Type B pancreatic cell (in vitro differentiated cells): ENCODE measurements at places on chromosomes 12 and 14.

DNA sequence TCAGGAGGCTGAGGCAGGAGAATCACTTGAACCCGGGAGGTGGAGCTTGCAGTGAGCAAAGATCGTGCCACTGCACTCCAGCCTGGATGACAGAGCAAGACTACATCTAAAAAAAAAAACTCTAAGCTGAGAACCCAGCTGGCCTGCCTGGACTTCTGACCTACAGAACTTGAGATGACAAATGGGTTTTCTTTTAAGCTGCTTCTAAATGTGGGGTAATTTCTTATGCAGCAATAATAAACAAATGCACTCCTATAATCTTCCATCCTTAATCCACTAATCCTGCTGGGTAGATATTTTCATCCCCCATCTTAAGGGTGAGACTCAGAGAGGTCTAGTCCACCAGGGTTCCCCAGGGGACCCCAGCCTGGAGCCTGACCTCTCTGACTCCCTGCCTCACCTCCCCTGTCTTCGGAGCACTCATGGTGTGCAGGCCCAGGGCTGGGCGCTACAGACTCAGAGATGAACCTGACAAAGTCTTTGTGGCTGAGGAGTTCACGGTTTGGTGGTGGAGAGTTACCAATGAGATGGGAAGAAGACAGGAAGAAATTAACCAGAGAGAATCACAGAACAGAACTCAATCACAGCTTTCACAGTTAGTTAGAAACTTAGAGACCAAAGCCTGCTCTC lies 39.7 kb upstream of the BDKRB2 start:
- DNase-seq = no peak

GRCh38 chr14:89736881-89737280 lies 217.6 kb downstream of the EFCAB11 start:
- DNase-seq = no peak

GRCh38 chr14:71463807-71464206 lies 468.4 kb upstream of the RGS6 start:
- DNase-seq = no peak

GRCh38 chr12:22047494-22047893 lies 1.5 kb downstream of the CMAS start:
- no peak for DNase-seq

DNA sequence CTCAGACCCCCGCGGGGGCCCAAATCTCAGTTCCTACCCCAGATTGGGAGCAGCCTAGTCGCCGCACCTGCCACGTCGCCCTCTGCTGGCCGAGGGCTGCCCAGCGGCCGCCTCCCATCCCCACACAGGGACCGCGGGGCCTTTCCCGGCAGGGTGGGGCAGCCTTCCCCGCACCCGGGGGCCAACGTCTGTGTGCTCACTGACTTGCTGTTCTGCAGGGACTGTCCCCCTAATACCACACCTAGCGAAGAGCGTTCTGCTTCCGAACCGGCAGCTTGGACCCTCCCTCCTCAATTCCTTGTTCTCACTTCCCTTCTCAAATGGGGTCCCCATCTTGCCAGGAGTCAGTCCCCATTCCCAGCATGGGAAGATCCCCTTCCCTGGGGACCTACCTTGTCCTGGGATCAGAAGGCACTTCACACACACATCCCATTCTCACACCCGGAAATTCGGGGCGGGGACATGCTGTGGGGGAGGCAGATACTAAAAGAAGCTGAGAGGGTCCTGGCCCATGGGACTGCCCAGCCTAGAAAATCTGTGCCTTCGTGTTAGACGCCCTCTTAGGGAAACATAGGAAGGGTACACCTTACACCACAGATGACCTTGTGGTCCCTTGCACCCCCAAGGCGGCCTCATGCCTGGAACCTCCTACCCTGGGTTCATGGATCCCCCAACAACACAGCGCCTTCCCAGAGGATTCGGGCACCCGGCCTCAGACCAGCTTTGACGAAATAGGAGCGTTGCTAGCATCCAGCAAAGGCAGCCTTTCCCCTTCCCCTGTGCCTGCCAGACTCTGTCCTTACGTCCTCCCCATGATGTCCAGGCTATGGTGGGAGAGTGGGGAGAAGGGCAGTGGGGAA lies 16.4 kb downstream of the ACVRL1 start:
- DNase-seq = no peak

DNA sequence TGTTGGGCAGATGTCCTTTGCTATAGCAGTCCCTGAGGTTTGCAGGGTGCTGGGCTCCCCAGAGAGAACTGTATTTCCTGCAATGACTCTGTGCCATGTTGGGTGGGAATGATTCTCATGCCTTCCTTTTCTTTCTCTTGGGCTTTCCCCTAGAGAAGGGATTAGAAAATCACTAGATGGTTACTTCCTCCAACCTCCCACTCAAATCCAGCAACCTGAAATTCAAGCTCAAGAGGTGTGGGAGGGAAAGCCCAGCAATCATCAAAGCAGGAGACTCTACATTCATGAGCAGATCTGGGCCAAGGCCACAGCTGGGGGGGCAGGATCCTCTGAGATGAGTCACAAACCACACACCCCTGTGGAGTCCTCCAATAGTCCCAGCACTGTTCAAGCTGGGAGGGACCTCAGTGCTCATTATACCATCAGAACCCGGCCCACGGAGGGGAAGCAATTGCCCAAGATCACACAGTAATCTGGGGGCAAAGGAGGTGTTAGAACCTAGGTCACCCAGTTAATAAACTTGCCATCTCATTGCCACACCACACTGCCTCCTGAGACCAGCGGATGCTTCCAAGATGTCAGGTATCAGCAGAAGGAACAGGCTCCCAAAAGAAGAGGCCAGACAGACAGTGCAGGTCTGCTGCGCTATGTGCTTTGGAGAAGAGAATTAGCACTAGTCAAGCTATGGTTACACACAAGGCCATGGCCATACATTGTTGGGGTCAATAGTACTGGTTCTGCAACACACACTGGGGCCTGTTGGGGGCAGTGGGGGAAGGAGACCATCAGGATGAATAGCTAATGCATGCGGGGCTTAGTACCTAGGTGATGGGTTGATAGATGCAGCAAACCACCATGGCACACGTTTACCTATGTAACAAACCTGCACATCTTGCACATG lies 65.7 kb downstream of the TTC9 start:
- DNase-seq = no peak

- DNase-seq = no peak
These were observed 418.9 kb downstream of the NAV3 start for GRCh38 chr12:78249578-78249977.

- DNase-seq = no peak
These were observed 15.4 kb upstream of the TMEM120B start for GRCh38 chr12:121697093-121697698.

DNA sequence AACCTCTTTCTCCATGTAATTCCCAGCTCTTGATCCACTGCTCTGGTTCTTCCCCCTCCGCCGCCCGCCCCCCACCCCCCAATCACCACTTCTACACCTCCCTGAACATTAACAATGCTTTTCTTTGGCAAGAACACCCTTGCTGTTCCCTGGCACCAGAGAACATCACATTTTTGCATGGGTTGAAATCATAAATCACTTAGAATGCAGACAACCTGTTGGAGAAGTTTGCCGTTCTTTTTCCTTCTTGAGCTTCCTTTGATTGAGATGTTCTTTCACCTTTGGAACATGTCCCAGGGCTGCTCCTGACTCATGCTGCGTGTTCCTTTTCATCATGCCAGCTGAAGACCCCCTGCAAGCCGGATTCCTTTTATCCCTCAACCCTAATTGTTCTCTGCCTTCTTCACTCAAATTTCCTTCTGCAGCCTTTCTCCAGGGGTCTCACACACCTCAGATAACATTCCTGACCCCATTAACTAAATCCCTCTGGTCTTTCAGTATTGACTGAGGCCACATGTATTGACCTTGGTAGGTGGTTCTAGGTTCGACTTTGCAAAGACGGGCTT lies 294.1 kb upstream of the TMPO start:
- DNase-seq = no peak

DNA sequence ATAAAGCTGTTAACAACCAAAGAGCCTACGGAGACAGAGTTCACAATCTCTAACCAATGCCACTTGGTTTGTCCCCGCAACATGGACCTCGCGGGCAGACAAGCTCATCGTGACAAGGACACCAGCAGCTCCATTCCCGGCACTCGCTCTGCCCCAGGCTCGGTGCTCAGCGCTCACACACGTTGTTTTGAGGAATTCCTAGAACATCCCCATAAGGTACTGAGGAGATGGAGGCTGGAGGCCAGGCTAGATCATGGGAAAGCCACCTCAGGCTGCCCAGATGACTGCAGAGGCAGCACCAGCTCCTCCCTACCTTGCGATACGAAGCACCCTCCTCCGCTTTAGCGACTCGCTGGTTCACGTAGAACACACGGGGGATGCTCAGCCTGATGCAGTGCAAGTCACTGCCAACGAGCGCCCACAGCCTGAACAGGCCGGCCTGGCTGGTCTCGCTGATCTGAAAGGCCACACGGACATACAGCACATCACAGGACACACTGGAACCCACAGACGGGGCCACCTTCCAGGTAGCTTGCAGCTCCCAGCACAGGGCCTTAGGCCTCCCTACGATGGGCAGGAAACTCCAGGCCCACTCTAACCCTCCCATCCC lies 30.1 kb downstream of the P2RX2 start:
- no peak for DNase-seq

- DNase-seq = no peak
These were observed 59.9 kb downstream of the PRKAB1 start for GRCh38 chr12:119727600-119728443.

GRCh38 chr12:122349078-122349477 lies 73.4 kb downstream of the CLIP1 start:
- DNase-seq = no peak

- no peak for DNase-seq
These were observed 6.5 kb upstream of the NRL start for GRCh38 chr14:24121210-24121609.

GRCh38 chr12:51351913-51352532 lies 5.5 kb upstream of the CELA1 start:
- DNase-seq = no peak

- DNase-seq = no peak
These were observed 64.6 kb downstream of the BICD1 start for GRCh38 chr12:32171211-32171610.

DNA sequence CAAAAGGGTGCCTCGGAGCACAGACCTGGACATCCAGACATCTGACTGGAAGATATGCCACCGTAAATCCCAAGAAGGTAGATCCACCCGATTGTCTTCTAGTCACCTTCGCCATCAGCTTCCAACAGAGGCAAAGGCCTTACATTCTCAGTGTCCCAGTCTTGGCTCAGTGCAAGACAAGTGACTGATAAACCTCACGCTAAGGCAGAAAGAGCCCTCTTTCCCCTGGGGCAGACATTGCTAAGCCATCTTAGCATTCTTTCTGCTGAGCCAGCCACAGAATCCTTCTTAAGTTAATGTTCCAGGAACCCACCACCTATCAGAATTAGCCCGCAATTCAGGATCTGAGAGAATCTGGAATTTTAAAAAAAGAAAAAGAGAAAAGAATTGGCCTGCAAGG lies 4.3 kb upstream of the PLEKHG6 start:
- no peak for DNase-seq

DNA sequence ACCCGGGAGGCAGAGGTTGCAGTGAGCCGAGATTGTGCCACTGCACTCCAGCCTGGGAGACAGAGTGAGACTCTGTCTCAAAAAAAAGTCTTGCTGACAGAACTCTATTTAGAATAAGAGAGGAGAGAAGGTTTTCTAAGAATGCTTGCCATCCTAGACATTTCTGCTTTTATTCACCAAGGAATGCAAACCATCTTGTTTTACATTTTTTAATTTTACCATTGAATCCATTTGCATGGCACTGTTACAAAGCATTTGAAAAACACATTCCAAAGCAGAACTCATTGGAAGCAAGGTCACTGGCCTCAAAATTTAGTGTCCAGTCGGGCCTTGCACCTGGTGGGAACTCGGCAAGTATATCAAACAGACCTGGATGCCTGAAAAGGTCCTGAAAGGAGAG lies 44.2 kb upstream of the RASSF3 start:
- DNase-seq = no peak

DNA sequence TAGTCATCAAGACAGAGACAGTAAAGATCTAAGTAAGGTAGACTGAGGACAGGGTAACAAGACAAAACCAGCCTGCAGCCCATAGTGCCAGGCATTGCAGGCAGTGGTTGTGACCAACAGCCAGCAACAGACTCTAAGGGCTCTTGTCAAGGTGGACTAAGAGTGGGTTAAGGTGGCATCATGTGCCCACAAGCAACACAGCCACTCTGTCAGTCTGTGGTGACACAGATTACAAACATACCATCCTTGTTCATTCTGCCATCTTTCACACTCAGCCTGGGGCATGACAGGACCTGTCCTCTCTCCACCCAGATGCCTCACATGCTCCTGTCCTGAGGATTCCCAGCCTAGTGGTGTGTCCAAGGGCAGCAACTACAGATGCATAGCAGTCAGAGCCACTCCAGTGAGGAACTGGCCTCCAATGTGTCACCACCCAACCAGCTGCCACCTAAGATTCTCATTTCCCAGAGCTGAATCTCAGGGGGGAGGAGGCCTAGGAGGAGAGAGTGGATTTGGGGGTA lies 28.3 kb downstream of the VDR start:
- DNase-seq = no peak

GRCh38 chr14:39217214-39217879 lies 16.4 kb upstream of the MIA2 start:
- DNase-seq = no peak

DNA sequence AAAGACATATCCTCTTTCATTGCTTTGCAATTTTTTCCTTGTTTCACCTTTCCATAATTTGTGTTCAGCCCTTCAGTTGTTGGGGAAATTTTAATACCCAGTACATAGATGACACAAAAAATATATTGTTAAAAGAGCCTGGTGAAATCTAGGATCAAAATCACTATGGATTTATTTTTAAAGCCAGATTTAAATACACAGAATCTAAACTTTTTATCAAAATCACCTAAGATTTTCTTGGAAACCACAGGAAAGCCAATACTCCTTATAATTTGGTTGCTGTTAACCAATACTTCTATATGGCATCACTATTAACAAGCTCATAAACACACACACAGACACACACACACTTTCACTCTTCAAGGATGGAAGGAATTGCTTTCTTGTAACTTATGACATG lies at the start of gene TAS2R20:
TSS of gene TAS2R20 (minus strand) at position 101 of the 400 bp plus-strand sequence. CDS start 429 bp downstream, outside the sequence.
- no peak for DNase-seq

DNA sequence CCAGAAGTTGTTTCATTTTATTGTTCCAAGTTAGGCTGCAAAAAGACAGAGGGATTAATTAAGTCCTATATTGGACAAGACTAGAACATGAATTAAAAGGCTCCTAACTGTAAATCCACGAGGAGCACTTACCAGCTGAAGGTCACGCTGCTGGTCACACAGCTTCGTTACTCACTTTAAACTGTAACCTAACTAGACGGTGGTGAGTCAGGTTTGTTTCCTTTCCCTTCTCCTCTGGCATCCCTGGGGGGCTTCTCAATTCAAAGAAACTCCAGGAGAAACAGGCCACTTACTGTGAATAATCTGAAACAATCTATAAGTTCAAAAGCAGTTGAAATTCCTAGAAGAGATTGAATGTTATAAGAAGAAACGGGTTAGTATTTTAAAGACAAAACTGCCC lies 331.4 kb downstream of the BCAT1 start:
- DNase-seq = no peak

- no peak for DNase-seq
These were observed 123.9 kb downstream of the BRMS1L start for GRCh38 chr14:35949920-35950513.

GRCh38 chr14:94936901-94937685 lies 167.2 kb upstream of the GSC start:
- no peak for DNase-seq

- no peak for DNase-seq
These were observed 141.0 kb downstream of the SLC15A4 start for GRCh38 chr12:128682548-128683275.
